Hypothalamus (tissue), 51 donors: ENCODE measurements at places on chromosomes 1 and 21.

DNA sequence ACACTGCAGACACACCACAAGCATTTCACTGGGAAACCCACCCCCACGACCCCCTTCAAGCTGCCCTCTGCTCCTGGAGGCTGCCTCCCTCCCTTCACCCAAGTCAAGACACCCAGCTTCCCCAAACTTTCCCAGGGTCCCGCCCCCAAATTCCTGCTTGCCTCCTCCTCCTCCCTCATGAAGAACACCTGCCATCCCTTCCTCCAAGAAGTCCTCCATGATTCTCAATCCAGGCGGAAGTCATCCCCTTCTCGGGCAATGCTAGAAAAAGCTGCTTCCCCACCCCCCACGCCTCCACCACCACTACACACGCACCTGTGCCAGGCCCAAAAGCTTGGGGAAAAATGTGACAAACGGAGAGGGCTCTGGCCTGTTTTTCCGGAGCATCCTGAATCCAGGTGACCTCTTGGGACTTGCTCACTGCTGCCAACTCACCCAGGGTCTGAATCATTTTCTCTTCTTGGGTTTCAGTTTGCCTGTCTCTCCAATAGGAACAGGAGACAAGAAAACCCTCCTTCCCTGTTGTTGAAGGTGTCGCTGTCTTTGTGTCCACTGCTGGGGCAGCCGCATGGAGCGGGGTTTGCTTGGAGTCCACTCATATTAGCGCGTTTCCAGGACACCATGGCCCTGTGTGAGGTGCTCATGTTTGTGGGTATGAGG lies 101.0 kb upstream of the CASZ1 start:
- no peak for DNase-seq

DNA sequence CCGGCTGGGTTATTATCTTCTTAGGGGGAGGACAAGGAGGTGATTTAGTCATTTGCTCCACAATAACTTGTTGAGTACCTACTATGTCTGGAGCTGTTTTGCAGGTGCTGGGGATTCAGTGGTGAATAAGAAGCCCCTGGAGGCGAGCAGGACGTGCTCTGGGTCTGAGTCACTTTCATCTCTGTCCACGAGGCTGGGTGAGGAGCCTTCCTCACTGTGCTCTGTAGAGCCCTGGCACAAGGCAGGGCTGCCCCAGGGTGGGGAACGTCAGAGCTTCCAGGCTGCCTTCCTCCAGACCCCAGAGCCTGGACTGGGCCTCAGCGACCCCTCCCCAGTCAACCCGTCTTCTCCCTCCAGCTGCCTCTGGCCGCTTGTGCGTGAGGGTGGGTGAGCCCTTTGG lies 2.5 kb upstream of the PADI6 start:
- DNase-seq = no peak

GRCh38 chr1:204917802-204918201 lies 47.1 kb downstream of the NFASC start:
- no peak for DNase-seq

DNA sequence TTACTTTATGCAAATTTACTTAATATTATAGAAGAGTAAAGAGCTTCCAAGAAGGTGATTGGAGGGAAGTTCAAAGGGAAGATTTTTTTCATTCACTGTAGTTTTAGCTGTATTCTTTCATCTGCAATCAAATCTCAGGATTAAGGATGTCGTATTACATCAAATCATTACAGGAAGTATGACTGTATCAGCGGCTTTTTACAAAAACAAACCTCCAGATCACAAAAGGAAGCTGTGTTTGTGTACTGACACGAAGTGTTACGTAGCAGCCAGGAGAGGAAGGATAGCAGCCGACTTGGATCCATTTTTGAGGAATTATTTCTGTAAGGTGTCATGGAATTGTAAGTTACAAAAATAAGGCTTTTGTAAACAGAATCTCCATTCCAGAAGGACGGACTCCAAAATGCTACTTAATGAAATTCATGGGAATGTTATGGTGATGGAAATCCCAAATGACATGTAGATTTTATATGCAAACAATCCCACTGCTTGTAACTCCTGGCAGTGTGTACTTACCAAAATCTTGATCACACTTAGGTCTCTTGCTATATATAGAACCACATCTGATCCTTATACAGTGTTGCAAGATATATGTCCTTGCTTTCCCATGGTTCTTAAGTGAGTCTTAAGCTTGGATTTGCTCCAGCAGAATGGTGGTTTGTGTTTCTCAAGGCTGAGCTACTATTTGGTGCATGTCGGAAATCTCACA lies 49.8 kb downstream of the KCNJ15 start:
- DNase-seq = no peak

DNA sequence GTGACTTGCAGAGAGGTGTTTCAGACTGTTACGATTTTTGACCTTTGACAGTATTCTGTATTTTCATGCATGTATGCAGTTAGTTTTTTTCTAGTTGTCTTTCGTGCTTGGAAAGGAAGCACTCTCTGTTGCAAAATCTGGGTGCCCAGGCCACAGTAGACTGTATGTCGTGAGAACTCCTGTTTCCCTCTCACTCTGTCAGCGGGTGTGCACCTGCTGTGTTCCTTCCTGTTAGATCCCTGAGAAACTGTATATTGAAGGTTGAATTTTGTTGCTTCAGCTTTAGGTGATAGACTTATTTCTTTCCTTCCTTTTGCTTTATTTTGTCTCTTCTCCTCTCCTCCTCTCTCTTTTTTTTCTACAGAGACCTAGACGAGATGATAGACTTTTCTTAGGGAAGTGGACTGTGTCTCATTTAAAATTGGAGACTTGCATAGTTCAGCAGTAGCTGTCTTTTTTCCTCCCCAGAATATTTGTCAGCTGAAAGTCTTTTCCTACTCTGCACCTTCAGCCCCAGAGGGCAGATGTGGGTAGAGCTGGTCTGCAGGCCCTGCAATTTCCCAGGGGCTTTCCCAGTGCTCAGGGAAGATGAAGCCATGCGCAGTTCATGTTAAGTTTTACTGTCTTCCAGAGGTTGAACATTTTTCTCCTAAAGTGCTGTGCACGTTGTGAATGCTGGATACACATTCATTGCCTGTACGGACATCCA lies 1.4 kb downstream of the TRAPPC10 start:
- DNase-seq = no peak

DNA sequence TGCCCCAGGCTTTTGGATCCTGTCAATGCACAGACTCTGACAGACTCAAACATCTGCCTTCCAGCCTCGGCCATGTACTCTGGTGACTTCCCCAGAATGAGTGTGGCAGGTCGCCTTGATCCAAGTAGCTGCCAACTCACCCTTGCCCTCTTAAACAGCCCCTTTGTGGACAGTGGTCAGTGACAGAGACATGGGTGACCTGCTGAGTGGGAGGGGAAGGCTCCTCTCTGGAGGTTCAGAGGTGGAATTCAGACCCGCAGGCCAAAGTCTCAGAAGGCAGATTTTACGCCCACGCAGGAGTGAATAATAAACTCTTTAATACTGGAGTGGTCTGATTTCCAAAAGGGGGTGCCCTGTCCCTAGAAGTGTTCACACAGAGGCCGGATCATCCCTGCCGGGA lies 63.5 kb downstream of the TLR5 start:
- no peak for DNase-seq

GRCh38 chr1:6779089-6779805 lies 6.0 kb upstream of the CAMTA1 start:
- no peak for DNase-seq

DNA sequence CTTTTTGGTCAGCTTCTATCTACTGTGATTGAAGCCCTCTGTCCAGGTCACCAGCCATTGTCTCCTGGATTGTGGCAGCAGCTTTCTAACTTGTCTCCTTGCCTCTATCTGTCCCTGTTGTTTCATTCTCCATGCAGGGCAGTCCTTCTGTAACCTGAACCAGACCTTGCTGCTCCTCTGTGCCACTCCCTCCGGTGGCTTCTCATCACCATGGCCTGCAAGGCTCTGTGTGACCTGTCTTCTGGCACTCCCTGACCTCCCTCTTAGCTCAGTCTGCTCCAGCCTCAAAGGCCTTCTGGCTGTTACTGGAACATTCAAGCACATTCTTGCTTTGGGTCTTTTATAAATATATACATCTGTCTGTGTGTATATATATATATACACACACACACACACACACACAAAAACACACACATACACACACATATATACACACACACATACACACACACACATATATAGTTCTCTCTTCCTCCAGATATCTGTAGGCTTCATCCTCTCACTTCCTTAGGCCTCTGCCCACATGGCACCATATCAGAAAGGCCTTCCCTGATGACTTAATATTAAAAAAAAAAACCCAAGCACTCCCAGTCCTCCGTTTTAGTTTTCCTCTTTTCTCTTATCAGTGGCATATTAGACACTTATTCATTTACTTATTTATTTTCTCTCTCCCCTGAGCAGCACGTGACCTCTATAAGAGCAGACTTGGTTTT lies 21.2 kb upstream of the JUN start:
- no peak for DNase-seq

GRCh38 chr1:11138952-11139351 lies 39.3 kb upstream of the EXOSC10 start:
- no peak for DNase-seq

GRCh38 chr1:30852026-30852425 lies 56.5 kb downstream of the SDC3 start:
- DNase-seq = peak; percentile 25

GRCh38 chr1:89781494-89782126 lies 39.2 kb upstream of the LRRC8D start:
- DNase-seq = no peak

DNA sequence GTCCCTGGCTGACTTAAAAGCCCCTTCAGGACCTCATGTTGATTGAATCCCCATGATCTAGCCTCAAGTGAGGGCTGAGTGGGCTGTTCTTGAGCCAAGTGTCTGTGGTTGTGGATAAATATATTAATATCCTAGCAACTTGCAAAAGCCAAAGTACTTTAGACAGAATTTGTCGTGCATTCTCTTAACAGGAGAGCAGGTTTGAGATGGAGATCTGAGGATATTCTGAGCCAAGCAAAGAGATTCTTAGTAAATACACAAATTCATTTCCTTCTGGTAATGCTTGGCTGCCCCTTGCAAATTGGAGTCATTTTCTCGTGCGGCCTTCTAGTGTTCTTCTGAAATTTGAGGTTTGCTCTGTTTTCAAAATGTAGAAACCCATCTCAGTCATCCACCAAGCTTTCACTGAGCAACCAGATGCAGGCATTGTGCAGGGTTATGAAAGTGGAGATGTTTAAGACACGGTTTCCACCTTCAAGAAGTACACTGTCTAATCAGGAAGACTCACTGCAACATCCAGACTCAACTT lies 242.1 kb upstream of the JUN start:
- no peak for DNase-seq

DNA sequence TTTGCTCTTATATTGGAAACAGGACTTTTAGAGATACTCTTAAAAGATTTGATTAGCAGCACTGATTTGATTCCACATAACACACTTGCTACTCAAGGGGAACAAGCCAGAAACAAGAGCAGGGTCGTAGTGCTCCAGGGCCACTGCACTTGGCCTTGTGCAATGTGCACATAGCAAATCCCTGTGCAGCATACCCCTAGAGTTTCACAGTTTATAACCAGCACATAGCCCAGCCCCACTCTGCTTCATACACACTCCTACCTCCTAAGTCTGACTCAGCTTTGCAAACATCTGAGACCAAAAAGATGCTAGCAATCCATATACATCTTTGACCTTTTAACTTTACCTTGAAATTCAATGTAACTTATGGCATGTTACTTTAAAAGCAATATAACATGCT lies 157.6 kb downstream of the VAV3 start:
- no peak for DNase-seq

- DNase-seq = no peak
Observed at GRCh38 chr1:119611701-119612113, 36.4 kb downstream of the ZNF697 start.

GRCh38 chr1:183841950-183842794 lies 37.3 kb downstream of the RGL1 start:
- DNase-seq = no peak

DNA sequence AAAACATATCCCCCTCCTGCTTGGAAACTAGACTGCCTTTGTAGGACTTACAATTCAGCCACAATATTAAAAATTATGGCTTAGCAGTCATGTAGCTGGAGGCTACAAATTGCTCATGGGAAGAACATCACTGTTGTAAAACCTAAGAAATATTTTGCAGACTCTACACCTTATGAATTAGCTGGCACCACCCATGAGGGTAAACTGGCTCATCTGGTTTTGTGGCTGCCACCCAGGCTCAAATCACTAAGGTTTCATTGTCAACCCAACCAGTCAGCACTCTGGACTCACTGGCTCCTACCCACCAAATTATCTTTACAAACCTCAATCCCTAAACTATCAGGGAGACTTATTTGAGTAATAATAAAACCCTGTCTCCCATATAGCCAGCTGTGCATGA lies 100.7 kb upstream of the OLFM3 start:
- no peak for DNase-seq

GRCh38 chr1:213327017-213327667 lies 276.1 kb downstream of the RPS6KC1 start:
- peak; percentile 3 for DNase-seq
